ENCODE measurements at places on chromosomes 1 and 21.

- DNase-seq, result no peak
These were observed 32.8 kb upstream of the PRELP start for GRCh38 chr1:203442821-203443220.

- DNase-seq, result no peak
These were observed 29.2 kb downstream of the POFUT2 start for GRCh38 chr21:45258466-45258865.

DNA sequence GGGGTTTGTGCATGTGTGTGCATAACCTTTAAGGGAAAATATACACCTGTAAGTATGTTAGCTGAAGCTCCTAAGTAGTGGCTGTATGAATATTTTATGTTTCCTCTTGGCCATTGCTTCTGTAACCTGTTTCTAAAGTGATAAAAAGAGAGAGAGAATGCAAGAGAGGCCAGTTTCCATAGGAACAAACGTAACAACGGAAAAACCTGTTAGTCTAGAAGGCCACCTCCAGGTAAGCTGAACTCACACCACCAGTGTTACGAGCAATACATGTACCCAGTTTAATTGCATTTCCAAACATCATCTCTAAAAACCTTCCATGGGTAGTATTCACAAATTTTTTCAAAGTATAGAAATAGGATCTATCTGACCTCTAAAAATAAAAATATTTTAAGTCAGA, 63.1 kb downstream of the PLPPR4 start:
- DNase-seq, result no peak

DNA sequence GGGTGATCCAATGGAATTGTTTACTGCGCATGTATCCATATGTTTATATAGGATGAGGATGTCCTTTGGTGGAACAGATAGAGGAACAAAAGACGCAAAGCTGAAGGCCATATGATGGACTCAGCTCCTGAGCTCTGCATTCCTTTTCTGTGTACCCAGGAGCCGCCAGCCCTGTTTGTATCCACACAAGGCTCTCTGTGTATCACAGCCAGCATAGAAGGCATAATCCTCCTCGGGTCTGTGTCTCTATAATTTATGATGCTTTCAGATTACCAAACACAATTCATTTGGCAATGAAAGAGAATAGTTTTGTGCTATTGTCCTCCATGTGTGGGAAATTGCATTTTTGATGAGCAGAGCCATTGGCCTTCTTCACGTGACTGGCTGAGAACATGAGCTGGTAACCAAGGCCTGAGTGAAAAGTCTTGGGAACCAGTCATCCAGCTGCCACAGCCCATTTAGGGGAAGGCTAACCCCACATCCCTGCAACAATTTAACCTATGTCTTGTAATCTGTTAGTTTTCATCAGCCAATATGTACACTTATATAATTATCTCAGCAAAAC, 119.2 kb downstream of the PBX1 start:
- DNase-seq, result no peak

DNA sequence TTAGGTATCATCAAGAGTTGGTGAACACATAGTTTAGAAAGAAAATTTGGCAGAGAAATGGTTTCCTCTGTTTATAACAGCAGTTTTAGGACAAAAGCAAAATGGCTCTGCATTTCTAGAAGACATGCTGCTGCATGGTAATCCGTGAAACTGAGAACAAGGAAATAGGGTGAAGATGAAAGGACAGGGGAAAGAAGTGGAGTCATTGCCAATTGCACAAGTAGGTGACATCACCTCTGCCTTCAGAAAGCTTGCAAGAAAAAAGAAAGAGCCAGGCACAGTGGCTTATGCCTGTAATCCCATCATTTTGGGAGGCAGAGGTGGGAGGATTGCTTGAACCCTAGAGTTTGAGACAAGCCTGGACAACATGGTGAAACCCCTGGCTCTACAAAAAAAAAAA, 217.6 kb downstream of the LMX1A start:
- DNase-seq, result no peak

GRCh38 chr1:53110370-53111072, 31.9 kb downstream of the SLC1A7 start:
- no peak for DNase-seq

DNA sequence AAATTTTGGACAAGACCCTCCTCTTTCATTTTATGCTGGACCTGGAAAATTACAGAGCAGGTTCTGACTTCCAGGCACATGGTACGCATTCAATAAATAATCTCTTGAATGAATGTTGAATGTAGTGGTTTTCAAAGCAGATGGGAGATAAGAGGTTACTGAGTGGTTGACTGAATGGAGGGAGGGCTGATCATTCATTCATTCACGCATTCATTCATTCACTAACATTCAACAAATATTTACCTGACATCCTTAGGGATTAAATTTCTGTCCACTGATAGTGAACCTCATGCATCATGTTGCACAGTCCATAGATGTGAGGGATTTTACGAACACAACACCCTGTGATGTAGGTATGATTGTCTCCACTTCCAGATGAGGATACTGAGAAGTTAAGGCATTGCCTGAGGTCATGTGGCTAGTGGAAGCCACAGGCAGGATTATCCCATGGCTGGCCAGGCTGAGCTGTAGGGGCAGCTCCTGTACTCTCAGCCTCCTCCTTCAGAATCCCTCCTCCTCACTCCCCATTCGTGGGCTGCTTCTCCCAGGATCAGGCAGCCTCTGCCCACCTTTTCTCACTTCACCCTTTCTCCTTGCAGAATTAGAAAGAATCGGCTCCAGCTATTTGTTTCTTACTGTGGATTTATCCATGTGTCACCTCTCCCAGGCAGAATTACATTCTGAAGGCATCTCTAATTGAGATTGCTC, 48.4 kb upstream of the ATP5PO start:
- DNase-seq, result no peak

- DNase-seq, result no peak
These were observed 93.4 kb downstream of the DIRAS3 start for GRCh38 chr1:67957066-67957465.

DNA sequence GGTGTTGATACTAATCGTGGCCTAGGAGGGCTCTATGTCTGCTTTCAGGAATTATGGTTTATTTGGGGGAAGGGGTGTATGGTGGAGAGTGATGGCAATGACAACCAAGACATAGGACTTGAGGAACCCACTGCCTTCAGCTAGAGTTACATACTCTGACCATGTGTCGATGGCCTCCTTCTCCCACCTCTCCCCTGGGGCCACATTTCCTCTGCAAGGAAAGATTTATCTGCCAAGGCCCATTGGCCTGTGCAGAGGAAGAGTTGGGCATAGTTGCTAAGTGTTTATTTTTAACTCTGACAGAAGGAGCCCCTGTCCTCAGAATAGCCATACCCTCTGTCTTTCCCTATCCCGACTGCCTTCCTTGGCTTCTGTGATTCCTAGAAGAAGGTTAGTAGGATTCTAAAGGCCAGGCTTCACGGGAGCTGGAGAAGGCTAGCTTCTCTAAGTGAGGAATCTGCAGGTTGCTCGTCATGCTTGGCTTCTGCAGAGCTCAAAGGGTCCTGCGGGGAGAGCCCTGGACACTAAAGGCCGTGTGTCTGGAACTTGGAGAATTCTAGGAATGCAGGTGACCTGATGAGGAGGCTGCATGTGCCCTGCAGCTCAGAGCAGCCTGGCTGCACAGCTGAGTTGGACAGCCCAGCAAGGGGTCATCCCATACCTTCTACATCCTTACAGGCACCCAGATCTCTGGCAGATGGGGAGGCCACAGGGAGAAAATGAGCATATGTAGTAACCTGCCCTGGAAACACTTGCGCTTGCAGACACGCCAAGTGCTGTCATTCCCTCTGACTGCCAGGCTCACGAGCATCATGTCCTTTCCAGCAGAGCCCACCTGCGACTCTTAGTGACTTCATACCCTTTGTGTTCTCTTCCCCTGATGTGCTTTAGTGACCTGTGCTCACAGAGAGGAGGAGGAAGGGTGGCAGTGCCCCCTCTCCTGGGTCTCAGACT, 9.7 kb downstream of the MAPKAPK2 start:
- no peak for DNase-seq

DNA sequence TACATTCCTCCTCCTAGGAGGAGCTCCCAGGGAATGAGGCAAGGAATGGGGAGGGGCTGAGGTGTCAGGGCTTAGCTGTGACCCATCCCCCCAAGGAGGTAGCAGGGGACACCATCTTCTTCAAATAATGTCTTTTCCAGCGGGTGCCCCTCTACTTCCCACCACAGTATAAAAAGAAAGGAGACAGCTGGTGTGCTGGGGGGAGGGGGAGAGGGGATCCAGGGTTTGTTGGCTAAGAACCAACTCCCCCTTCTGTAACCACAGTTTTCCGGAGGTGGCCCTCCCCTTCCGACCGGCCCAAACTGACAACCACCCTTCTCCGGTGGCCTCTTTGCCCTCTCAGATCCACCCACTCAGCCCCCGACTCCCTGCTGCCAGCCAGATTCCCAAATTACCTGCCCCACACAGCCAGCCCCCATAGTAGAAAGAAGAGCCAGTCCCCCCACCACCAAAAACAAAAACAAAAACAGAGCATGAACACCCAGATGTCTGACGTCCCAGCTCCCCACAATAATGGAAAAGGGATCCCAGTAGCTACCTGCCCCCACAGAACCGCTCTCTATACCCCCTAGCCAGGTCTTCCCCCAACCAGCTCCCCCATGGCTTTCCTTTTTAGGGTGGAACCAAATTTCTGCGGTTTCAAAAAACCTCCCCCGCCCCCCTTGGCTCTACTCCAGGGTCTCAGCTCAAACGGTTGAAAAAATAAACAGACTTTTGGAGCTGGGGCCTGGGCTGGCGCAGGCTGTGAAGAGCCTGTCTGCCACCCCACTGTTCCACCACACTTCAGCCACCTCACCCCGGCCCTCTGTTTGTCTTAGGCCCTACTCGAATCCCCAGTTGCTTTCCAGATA, 2.1 kb downstream of the ARHGEF2 start:
- no peak for DNase-seq

DNA sequence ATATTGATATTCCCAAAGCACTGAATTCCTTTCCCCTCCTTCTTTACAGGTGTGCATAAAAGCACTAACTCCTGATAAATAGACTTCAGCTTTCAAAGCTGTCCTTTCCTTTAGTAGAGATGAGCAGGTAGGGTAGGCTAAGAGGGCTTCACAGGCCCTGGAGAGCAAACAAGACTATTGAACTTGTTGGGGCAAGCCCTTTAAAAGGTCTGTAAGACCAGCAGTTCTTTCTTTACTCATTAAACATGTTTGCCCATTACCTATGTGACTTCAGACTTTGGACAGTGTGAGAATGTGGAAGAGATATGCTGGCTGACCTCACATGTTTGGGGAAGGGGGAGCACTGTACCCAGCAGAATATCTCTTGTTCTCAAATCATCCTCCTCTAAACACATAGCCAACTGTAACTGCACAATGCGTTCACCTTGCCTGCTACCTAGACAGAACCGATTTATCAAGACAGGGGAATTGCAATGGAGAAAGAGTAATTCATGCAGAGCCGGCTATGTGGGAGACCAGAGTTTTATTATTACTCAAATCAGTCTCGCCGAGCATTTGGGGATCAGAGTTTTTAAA, 27.1 kb upstream of the HAO2 start:
- DNase-seq, result no peak

DNA sequence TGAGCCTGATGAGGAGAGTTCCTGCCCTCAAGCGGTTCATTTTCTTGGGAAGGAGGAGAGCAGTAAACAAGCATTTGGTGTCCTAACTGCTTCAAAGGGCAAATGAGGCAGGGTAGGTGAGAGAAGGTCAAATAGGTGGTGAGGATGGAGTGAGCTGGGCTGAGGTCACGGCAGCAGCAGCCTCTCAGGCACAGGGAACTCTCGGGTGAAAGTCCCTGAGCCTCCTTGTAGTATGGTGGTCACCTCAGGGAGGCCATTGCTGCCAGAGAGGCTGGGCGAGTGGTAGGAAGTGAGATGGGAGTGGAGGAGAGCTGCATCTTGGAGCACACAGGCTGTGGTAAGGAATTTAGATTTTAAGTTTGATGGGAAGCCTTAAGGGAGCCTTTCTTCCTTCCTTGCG, 4.0 kb downstream of the ADARB1 start:
- DNase-seq, result no peak

- no peak for DNase-seq
These were observed 42.5 kb upstream of the POFUT2 start for GRCh38 chr21:45330075-45330781.

- DNase-seq, result peak; percentile 88
These were observed 14.4 kb downstream of the S100A16 start for GRCh38 chr1:153598309-153599172.

DNA sequence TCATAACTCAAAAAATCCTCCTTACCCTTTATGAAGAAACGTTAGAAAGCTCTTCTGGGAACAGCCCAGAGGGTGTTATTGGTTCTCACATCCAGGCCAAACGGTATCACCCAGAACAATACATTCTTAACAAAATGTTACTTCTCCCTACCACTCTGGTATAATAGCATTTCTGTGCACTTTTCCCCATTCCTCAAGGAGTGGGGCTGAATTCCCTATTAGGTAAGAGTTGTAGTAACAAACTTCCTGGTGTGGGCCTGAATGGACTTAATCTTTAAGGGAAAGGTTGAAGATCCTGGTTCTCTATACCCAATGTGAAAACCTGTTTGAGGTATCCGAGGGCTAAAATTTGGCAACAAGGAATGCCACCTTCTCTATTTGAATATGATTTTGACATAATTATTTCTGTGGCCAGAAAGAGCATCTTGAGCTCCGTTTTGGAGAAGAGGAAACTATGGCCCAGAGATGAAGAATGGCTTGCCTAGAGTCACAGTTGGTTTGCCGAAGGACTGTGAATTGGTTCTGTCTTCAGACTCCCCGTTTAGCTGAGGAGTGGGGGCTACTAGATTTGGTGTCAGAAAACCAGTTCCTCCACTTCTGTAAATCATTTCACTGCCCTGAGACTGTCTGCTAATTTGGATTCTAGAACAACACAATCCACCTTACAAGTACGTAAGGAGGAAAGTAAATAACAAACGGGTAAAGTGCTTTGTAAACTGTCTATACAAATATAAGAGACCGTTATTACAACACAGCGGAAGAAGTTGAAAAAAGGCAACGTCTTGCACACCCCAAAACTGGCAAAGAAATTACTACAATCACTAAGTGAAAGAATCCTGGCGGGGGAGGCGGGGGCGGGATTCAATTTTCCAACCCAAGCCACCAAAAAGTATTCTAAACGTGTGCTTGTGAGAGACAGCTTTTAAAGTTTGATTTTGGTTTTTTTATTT, 2.3 kb downstream of the ANP32E start:
- DNase-seq, result no peak

- DNase-seq, result no peak
These were observed 11.8 kb upstream of the BMP8B start for GRCh38 chr1:39800471-39800835.

DNA sequence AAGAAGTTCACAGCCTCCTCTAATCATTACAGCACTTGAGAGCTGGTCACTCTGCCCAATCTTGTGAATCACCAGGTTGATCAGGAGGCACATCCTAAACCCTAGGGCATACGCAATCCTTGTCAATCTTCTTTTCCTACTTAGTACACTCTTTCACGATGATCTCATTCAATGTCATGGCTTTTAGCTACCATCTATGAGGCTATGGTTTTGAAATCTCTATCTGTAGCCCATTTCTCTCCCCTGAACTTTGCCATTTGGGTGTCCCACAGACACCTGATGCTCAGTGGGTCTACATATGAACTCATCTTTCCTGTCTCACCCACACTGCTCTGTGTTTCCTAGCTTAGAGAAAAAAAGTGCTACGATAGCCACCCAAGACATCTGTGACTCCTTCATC, 1.9 kb upstream of the MED18 start:
- no peak for DNase-seq
